Stimulated activated CD8-positive, alpha-beta memory T cell treated with anti-CD3 and anti-CD28 coated beads, Interleukin-15, amount 100 ng/mL, for 4 hours (primary cell): ENCODE measurements at places on chromosomes 12 and 14.

DNA sequence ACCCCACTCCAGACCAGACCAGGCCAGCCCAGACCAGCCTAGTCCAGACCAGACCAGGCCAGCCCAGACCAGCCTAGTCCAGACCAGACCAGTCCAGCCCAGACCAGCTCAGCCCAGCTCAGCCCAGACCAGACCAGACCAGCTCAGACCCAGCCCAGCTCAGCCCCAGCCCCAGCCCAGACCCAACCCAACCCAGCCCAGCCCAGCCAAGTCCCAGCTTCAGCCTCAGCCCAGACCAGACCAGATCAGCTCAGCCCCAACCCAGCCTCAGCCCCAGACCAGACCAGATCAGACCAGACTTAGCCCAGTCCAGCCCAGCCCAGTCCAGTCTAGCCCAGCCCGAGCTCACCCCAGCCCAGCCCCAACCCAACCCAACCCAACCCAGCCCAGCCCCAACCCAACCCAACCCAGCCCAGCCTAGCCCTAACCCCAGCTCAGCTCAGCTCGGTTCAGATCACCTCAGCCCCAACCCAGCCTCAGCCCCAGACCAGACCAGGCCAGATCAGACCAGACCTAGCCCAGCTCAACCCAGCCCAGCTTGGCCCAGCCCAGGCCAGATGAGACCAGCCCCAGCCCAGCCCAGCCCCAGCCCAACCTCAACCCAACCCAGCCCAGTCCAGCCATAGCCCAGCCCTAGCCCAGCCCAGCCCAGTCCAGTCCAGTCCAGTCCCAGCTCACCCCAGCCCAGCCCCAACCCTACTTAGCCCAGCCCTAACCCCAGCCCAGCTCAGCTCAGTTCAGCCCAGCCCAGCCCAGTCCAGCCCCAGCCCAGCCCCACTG is 204.7 kb downstream of the BCL11B start:
- no peak for DNase-seq

DNA sequence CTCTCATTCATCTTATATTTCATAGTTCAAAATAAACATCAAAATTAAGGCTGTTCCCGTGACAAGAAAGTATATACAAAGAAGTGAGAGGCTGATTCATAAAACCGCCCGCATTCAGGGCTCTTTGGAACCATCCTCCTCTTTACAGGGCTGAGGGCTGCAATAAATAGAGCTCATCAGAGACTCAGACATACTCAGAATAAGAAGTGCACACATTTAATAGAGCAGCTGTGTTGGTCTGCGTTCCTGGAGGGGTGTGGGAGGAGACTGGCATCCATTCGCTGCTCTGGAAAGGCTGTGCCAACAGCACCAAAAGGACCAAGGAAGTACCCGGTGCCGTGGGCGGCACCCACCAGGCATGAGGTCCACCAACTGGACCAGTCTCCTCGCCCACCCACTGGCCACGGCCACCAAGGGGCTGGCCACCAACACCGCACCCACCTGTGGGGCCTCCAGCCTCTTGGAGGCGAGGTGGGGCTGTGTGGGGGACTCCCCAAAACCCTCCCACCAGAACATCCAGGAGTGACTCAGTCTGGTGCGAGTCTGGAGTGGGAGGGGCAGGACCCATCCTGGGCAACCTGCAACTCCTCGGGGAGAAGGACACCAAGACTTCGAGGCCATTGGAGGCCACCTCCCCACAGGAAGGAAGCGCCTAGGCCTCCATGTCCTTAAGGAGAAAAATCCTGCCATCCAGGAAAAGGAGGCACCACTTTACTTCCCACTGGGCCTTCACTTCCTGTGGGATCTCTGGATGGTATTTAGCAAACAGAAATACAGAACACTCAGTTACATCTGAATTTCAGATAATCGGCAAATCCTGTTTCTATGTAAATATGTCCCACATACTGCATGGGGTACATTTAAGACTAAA is 32.7 kb downstream of the VCPKMT start:
- DNase-seq, result peak; percentile 42

DNA sequence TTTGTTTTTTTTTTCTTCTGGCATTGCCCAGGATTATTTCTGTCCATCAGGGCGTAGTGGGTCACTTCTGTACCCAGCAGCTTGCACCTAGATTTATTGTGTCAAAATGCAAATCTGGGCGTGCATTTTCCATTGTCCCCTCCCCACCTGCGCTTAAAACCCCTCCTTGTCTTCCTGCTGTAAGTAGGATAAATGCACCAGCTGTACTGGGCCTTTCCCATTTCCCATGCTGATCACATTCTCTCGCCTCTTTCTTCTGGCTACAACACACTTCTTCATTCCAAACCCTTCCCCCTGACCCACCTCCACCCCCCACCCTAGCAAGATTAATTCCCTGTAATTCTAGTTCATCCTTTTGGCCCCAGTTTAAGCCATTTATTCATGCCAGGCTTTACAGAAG is 128.0 kb downstream of the ETV6 start:
- no peak for DNase-seq

- DNase-seq, result no peak
These were observed 10.1 kb downstream of the AKAP6 start for GRCh38 chr14:32339188-32339587.

GRCh38 chr12:54749191-54749818 is 101.1 kb upstream of the DCD start:
- no peak for DNase-seq

DNA sequence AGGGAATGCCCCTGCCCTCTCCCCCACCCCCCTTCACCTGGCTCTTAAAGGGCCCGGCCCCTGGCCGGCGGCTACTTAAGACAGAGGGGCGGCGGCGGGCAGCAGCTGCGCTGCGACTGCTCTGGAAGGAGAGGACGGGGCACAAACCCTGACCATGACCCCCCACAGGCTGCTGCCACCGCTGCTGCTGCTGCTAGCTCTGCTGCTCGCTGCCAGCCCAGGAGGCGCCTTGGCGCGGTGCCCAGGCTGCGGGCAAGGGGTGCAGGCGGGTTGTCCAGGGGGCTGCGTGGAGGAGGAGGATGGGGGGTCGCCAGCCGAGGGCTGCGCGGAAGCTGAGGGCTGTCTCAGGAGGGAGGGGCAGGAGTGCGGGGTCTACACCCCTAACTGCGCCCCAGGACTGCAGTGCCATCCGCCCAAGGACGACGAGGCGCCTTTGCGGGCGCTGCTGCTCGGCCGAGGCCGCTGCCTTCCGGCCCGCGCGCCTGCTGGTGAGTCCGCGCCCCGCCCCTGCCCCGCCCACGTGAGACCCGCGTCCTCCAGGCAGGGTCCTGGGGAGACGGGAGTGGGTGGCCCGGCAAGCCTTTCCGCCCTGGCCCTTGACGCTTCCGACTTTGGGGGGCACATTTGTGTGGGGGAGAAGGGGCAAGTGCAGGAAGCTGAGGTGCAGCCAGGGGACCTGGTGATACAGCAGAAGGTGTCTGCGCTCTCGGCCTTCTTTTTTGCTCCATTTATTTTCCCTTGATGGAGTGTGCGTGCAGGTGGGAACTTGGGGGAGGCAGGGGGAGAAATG is at the start of gene IGFBP6:
TSS of gene IGFBP6 (plus strand) at position 104 of the 790 bp plus-strand sequence. CDS start at position 155, 51 bp downstream.
- DNase-seq, result no peak

DNA sequence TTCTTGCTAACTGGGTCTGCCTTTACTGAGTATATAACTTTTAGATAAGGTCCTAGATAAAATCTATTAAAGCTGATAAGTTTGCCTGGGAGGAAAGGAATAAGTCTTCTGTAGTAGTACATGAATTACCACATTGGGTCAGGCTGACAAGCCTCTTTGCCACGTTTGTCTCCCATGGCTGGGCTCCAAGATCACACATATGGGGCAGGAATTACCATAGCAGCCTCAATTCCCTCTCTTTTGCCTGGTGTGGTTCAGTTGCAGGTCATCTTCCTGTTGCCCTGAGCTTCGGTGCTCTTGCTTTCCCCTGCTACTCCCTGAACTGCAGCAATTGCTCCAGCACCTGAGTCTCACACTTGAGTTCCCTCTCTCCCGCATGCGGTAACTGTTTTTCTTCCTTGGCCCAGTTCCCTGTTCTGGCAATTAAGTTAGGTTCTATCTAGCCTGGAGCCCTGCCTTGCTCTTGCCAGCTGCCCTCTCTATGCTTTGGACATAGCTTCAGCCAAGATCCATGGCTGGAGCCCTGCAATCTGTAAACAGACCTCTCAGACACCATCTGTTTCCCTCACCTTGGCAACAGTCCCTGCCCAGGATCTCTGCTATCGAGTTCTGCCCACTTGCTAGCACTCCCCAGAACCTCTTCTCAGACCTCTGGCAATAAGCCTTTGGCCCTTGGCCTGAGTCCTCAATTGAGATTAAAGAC is 5.8 kb upstream of the GLT8D2 start:
- no peak for DNase-seq

DNA sequence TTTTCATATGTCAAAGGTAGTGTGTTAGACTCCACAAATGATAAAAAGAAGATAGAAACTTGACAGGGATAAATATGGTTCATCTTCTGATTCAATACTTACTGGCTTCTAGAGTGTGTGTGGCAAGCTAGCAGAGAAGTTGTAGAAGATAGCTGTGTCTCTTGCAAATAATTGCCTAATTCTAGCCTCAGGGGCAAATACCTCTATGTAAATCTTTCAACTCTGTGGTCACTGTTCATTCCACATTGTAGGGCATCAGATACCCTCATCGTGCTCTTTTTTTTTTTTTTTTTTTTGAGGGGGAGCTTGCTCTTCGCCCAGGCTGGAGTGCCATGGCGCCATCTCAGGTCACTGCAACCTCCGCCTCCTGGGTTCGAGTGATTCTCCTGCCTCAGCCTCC is 1.7 kb downstream of the OLR1 start:
- DNase-seq, result no peak

- DNase-seq, result no peak
These were observed 34.0 kb upstream of the CAPRIN2 start for GRCh38 chr12:30788754-30789153.

GRCh38 chr14:53470351-53471043 is 317.4 kb upstream of the DDHD1 start:
- DNase-seq, result no peak

DNA sequence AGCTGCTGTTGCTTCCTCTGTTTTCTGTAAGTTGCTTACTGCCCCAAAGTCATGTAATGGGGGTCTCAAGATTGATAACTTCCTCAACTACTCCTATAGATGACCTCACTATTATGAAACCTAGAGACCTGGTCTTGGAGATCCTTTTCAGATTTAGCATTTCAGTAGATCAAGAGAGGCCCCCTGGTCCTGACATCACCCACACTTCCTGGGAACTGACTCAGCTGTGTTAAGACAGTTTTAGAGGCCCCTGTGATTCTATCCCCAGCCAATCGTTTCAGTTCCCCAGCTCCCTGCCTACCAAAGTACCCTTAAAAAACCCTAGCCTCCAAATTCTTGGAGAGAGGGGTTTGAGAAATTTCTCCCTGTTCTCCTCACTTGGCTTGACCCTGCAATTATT is 9.2 kb upstream of the ARG2 start:
- no peak for DNase-seq

DNA sequence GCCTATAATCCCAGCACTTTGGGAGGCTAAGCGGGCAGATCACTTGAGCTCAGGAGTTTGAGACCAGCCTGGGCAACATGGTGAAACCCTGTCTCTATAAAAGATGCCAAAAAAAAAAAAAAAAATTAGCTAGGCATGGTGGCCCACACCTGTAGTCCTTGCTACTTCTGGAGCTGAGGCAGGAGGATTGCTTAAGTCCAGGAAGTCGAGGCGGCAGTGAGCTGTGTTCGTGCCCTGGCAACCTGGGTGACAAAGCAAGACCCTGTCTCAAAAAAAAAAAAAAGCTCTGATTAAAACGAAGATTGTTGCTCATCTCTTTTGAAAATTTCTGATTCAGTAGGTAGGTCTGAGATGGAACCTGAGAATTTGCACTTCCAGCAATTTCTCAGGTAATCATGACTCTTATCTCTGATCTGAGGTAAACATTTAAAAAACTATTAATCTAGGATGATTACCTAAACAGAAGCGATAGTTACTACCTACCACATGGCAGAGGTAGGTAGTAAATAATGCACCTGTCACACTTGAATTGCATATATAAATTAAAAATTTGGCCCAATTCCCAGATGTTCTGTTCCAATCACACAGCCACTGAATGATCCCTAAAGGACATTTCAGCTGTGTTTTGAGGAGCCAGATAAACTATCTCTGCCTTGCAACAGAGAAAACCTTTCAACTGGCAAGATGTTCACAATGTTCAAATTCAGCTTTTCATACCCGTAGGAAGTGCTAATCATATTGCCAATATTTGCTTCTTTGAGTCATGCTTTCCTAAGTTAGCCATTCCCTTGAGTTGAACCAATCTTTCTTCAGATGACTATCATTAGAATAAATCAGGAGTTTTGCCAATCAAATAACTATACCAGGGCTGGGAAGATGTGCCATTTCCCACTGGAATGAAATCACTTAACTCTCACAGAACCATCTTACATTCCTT is 4.2 kb upstream of the TEP1 start:
- no peak for DNase-seq

- DNase-seq, result no peak
These were observed 193.3 kb upstream of the SYT1 start for GRCh38 chr12:78671295-78671694.

DNA sequence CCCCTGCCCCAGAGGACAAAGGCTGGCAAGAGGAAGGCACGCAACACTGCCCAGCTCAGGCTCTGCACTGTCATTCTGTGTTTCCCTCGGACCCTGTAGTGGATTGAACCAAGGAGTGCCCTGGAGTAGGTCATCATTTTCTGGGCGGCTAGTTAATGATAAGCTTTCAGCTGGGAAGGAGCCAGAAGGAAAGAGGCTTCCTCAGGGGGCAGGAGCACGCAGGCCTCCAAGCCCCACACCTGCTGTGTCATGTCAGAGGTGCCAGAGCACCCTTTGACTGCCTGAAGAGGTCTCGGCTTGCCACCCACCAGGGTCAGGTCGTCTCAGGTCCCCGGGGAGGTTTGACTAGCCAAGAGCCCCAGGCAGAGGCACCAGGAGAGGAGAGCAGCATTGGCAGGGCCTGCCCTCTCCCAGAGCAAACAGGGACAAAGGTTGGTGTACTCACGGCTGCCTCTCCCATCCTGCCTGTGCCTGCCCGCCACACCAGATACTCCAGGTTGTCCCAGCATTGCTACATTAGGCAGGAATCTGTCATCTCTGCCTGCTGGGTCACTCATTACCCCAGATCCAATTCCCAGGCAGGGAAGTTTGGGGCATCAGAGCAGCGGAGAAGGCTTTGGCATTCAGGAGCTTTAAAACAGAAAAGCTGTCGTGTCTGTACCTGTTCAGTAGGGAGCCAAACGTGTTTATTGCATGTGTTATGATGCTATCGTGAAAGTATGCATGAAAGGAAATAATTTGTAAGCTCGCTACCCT is 33.5 kb upstream of the ATP2A2 start:
- no peak for DNase-seq

DNA sequence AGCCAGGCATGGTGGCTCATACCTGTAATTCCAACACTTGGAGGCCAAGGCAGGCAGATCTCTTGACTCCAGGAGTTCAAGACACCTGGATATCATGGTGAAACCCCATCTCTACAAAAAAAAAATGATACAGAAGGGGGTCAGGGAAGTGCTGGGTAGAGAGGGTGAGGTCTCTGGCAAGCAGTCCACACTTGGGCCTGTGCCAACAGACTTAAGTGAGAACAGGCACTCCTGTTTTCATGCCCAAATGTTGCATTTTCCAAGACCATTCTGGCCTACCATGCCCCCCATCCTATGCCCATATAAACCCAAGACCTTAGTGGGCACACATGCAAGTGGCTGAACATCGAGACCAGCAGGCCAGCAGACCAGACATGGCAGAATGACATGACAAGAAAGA is 16.0 kb upstream of the CMAS start:
- DNase-seq, result no peak
